ENCODE measurements at places on chromosomes 1 and 21. TPM values are rescaled to one million over a fixed set of nuclear protein-coding genes. Genes with fewer than 3 reads are reported as not detected.

The C4BPA gene
- not detected for total RNA-seq

The FAM177B gene
- total RNA-seq: 0.30 TPM

The ESRRG gene
- not detected for total RNA-seq

The OR2L8 gene
- 0.73 TPM for total RNA-seq

The PIK3R3 gene
- 0.25 TPM for total RNA-seq

The CNN3 gene
- total RNA-seq: 2.6 TPM

The MX2 gene
- 98.7 TPM for total RNA-seq

The UBE2U gene
- not detected for total RNA-seq

The AMY1B gene
- total RNA-seq: not detected

The CD48 gene
- total RNA-seq: 329 TPM

The BRDT gene
- total RNA-seq: 0.44 TPM

The CCDC17 gene
- 8.3 TPM for total RNA-seq

The FALEC gene
- not detected for total RNA-seq

The CHAF1B gene
- total RNA-seq: 1.6 TPM

The HSF2BP gene
- 0.70 TPM for total RNA-seq

The PADI3 gene
- not detected for total RNA-seq
